ENCODE measurements at places on chromosomes 2 and 18.

GRCh38 chr2:88669482-88670214, 21.8 kb upstream of the RPIA start:
- no peak for DNase-seq

- no peak for DNase-seq
These were observed 293.1 kb upstream of the KLHL29 start for GRCh38 chr2:23091900-23092299.

DNA sequence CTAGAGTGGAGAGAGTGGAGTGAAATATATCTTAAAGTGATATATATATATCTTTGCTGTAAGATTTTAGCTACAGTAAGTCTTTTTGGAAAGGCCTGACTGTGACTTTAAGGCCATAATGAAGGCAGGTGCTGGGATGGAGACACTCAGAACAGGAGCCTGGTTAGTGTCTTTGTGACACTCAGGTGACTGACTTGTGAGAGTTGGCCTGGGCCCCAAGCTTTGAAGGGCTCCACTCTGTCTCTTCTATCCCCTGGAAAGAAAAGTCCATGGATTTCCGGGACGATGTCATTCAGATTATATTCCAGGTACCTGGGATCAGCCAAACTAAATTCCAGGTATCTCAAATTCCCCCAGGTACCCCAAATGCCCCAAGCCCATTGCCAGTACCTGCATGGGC, 276.6 kb downstream of the PDE11A start:
- no peak for DNase-seq

DNA sequence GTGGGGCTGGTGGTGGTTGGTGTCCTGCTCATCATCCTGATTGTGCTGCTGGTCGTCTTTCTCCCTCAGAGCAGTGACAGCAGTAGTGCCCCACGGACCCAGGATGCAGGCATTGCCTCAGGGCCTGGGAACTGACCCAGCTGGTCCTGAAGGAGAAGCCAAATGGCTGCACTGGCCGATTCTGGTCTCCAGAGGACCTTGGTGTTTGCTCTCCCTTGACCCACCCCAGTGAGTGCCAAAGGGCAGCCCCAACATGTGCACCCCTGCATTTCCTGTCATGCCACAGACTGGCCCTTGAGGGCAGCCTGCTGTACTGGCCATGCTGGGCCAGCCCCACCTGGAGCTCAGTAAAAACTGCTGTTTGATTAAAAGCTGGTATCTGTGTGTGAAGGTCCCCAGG, 2.5 kb upstream of the RNF181 start:
- no peak for DNase-seq

- DNase-seq = no peak
These were observed 22.2 kb downstream of the ATAD2B start for GRCh38 chr2:23904692-23905091.
